ENCODE measurements at places on chromosomes 12 and 14.

- peak; percentile 80 for DNase-seq
Measured at GRCh38 chr12:5432011-5432400, at the start of gene NTF3. NTF3 (plus strand) TSS chr12:5432108; CDS start chr12:5432325, 217 bp downstream.

DNA sequence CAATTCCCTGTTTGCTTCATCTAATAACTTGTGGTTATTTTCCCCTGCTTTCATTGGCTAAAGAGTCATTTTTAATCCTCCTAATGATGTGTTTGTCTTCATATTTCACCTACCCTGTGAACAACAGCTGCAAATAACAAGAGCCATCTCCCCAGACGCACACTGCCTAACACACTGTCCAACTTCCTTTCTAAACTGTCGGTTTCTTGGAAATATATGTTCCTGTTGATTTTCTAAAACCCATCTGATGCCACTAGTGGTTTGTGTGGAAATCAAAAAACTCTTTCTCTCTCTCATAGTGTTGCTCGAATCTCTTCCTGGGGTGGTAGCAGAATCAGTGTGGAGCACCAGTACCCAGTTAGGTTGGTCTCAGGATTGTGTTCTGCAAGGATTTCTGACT is 226.9 kb downstream of the EPS8 start:
- DNase-seq = no peak

DNA sequence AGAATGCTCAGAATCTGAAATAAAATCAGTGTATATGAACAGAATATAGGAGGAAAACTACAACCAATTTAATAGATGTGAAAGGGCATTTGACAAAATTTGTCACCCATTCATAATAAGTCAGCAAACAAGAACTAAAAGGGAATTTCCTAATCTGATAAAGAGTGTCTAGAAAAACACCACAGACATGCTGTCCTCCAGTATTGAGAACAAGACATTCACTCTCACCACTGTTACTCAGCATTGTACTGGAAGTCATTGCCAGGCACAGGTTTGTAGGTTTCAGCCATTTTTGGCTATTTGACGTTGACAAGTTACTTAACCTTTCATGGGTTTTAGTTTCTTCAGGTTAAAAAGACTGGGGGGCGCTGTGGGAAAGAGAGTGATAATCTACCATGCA is 13.2 kb downstream of the EIF2S1 start:
- DNase-seq = no peak

GRCh38 chr14:81819344-81819743 is 285.7 kb upstream of the SEL1L start:
- no peak for DNase-seq

GRCh38 chr12:70194076-70194475 is 49.2 kb upstream of the CNOT2 start:
- no peak for DNase-seq

DNA sequence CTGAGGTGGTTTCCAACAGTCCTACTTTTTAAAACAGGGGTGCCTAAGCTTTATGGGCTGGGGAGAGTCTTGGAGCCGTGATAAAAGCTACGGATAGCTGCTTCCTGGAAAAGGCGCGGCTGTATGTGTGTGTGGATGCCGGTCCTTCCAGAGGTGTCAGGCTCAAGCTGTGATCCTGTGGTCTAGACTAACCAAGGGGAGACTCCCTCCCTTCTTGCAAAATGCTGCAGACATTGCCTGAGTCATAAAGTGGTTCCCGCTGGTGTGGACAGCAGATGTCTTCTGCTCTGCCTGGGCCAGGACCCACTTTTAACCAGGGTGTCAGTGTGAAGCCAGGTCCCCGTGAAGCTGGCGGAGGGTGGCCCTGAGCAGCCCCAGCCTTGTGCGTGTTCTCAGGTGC is 37.8 kb downstream of the CCDC92 start:
- no peak for DNase-seq

DNA sequence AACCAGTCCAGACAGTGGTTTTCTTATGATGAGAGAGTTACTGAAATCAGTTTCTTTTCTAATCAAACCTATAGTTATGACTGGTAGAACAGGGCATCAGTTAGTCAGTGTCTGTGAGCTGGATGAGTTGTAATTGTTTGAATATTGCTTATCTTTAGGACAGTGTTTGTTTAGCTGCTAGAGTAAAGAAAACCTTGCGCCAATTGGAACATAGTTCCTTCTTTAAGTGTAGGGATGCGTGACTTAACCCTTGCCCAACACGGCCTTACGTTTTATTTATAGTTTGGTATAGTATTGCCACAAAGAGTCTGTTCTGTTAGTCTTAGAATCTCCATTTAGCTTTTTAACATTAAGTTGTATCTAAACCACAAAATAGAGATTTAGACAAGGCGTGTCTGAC is 572.6 kb downstream of the SLC16A7 start:
- DNase-seq = no peak

DNA sequence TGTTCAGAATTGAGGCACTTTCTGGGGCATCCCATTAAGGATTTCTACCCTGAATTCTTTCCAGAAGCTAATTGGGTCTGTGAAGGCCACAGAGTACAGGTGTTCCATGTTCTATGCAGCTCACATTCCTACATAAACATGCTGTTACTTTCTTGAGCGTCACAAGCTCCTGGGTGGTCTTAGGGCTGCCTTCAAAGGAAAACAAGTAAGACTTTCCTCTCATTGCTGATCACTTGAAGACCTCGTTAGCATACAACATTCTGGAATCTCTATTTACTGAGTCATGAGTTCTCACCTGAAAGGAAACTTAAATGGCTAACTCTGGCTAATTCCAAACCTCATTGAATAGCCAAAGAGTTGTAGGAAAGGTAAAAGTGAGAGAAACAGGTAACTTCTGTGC is 63.0 kb upstream of the HMGA2 start:
- DNase-seq = no peak

DNA sequence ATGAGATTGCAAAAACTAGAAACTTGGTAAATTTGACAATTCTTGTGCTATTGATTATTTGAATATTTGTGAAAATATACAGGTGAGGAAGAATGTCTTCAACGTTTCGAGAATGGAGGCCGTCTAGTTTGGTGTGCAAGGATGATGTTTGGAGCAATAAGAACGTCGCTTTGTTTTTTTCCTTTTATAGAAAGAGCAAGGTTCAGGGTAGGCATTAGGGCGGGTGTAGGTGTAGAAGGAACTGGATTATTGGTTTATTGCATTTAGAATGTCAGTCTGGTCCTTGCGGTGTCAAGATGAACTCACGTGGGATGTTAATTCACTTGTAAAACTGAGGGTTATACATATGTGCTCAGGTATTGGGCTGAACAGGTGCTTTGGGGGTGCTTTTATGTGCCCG is 1.1 kb downstream of the RPS26 start:
- DNase-seq = no peak

DNA sequence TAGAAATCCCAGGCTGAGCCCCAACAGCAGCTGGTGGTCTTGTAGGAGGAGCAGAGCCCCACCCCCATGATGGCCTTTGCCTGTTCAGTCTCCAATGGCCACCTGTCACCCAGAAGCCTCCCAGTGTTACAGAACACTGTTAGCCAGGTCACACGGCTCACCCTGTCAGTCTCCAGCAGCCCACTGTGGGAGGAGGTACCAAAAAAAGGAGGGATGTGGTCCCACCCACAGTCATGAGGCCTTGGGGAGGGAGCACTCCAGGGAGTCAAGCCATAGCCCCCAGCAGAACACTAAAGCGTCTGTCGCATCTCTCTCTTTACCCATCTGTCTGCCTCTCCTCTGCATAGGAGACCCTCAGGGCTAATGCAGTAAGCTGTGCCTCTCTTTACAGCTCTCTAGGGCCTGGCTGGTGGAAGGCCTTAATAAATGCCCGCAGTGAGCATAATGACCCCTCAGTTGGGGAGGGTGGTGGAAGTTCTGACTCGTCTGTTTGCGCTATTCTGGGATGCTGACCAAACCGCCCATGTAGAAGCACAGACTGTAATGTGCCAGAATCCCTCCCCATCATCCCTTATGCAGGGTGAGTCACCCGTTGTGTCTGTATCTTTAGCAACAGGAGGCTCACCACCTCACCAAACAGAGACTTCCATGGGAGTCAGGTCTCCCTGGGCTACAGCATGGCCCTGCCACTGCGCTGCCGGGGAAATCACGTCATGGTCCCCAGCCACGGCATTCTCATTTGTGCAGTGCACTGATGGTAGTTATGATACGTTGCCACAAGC is 14.6 kb downstream of the C14orf132 start:
- no peak for DNase-seq

DNA sequence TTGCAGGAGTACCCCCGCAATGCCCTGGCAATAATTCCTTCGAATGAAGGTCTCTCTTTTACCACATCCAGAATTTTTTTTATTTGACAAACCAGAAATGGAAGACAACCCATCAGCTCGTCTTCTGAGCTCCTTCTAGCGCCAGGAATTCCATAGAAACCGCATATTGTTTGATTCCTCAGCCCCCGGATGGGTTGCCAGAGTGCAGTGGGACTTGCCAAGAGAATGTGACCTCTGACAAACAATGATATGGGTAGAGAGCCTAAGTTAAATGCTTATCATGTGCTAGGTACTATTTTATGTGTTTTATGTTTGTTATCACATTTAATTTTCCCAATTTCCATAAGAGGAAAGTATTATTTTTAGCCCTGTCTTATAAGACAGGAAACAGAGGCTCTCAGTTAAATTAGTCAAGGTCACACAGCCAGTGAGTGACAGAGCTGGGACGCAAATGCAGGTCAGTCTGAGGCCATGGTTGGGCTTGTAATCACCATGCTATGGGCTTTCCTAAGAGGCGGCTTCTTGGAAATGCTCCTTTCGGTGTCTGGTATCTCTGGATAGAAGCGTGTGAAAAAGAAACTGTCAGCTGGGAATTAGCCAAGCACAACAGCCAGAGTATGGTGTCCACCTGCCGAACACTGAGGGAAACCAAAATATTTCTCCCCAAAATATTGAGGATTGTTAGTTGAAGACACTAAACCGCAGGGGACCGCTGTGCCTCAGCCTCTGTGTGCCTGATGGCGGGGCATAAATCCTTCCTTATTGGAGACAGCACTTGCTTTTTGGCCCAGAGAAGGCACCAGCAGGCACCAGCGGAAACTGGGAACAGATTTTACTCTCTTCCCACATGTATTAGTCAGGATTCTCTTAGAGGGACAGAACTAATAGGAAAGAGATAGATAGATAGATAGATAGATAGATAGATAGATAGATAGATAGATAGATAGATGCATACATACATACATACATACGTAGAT is 29.4 kb upstream of the ETFBKMT start:
- no peak for DNase-seq

- no peak for DNase-seq
Measured at GRCh38 chr14:55746558-55746957, 166.6 kb downstream of the KTN1 start.

DNA sequence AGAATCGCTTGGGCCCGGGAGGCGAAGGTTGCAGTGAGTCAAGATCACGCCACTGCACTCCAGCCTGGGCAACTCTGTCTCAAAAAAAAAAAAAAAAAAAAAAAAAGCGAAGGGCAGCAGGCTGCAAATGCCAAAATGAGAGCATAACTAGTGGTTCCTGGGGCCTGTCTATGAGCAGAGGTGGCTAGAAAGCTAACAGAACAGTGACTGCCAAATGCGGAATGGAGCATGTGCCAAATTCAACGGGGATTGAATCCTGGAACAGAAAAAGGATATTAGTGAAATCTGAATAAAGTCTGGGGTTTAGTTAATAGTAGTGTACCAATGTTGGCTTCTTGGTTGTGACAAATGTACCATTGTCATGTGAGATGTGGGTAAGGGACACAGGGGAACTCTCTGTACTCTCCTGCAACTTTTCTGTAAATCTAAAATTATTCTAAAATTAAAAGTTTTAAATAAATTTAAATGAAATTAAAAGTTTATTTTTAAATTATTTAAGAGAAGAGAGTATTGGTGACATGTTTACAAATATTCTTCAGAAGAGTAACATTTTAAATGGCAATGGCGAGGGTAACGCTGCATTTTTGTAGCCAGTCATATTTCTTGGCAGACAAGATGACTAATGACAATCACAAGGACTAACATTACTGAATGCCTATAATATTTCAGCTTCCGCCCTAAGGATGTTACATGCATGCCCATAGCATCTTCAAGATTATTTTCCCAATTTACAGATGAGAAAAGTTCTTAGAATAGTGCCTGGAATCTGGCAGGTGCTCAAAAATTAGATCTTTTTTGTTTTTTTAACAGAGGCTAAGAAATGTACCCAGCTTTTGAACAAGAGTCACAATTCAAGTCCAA is 28.9 kb upstream of the NUDT4 start:
- DNase-seq = no peak

- DNase-seq = no peak
Measured at GRCh38 chr12:124796303-124796960, 67.2 kb downstream of the SCARB1 start.

- no peak for DNase-seq
Measured at GRCh38 chr12:68263366-68263765, 10.0 kb upstream of the IL22 start.

- DNase-seq = no peak
Measured at GRCh38 chr14:65095633-65096205, 6.6 kb downstream of the MAX start.

DNA sequence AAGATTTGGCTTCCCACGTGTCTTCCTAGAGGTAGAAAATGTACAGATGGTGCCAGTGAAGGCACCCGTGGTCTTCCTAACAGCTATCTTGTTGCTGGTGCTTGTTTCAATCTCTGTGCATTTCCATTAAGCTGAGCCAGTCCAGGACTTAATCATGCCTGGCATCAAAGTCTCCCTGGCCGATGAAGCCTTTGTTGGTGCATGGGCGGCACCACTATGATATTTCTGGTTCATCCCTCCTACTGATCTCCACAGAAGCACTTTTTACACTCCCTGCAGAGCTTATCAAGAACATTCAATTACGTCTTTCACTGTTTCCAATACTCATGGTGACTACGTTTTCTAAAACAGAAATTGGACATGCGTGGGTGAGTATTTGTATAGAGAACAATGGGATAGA is 128.4 kb downstream of the TTC8 start:
- DNase-seq = no peak

DNA sequence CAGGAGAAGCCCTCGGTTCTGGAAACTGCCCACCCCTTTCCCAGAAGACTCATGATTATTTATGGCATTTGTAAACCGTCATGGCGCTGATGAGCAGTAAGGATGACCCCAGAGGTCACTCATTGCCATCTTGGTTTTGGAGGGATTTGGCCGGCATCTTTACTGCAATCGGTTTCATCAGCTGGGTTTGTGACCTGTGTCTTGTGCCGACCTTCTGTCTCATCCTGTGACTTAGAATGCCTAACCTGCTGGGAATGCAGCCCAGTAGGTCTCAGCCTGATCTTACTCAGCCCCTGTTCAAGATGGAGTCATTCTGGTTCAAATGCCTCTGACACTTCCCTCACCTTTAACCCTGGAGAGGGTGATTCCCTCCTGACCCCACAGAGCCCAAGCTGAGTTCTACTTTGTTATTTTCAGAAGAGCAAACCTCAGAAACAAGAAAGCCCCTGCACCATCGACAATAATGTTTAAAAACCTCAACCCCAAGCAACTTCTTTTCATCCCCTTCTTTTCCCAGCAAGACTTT is 105.5 kb upstream of the SFSWAP start:
- no peak for DNase-seq

DNA sequence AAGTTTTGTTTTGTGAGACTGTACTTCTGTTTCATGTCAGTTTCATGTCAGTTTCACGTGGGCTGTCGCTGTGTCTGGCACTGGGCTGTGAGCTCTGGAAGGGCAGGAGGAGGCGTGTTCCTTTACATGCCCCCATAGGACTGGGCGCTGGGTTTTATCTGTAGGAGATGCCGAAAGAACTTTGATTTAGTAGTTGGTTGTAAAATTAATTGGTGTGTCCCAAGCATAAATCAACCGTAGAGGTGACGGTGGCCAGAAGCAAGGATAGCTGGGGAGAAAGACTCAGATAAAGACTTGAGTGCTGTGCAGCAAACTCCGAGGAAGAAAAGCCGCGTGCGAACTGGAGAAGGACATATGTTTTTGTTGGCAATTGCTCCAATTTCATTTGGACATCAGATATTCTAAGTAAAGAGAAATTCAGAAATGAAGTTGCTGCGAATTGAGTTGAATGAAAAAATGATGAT is 182.5 kb downstream of the VRK1 start:
- DNase-seq = no peak

Data from ACHN (cell line).